Lung microvascular endothelial cell (primary cell): ENCODE measurements at places on chromosomes 5 and 9. TPM values are rescaled to one million over a fixed set of nuclear protein-coding genes. Genes with fewer than 3 reads are reported as not detected.

Gene PROB1
- 2.8 and 7.3 TPM in 2 replicates for total RNA-seq

Gene SPATA6L
- total RNA-seq: 2.8 and 6.5 TPM in 2 replicates

Gene SNCAIP
- 10.7 and 160 TPM in 2 replicates for total RNA-seq

DNA sequence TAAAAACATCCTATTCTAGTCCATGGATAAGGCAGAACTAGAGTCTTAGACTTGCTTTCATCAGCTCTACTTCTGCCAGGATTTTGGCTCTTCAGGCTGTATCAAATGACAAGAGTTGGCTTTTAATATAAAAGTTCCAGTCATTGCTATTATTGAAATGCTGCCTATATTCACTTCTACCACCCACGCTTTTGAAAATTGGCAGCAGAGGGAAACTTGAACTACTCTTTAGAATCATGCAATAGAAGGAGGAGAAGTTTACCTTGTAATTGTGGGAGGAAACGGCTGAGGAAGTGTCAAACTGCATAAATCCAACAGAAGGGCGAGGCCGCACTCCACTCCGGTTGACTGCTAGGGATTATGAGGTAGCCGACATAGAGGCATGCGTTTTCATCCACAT is 122.6 kb upstream of the BASP1 start:
- no peak for DNase-seq

Gene GPSM1
- total RNA-seq: 14.8 and 30.2 TPM in 2 replicates
